ENCODE measurements at places on chromosomes 6 and 20. TPM values are rescaled to one million over a fixed set of nuclear protein-coding genes. Genes with fewer than 3 reads are reported as not detected.
A peak's percentile ranks its signal among the peaks of the same experiment; 100 is the strongest.

DNA sequence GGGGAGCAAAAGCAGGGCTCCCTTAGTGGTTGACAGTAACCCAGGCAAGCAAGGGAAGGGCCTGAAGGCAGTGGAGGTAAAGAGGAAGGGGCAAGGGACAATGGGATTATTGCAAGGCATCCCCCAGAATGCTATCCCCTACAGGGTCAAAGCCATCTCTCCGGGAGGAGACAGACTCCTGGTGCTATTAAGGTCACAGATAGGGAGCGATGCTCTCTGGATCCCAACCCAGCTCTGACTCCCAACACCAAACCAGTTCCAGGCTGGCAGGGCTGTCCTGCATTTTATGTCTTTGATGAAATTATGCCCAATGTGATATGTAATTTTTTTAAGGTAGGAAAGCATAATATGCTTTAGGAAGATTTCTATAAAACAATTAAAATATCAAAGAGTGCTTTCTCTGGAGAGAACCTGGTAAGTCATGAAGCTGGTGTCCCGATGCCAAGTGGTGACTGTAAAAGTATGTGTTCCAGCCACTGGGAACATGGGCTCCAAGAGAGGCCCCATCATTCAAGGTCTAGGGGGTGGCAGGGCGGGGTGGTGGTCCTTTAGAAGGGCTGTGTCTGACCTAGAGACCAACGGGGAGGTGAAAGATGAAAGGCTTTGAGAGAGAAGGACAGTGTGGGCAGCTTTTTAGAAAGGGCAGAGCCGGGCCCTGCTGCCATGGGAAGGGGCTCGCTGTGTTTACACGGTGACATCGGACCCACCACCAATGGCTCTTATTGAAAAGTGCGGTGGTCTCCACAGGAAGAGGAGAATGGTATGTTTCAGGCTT, 276.5 kb downstream of the CDC5L start:
- no peak for DNase-seq

GRCh38 chr6:20211941-20212391, 303 bp downstream of the MBOAT1 start:
- DNase-seq = no peak

Gene KIF25
- not detected for total RNA-seq

Gene SEC23B
- 84.5 TPM for total RNA-seq

GRCh38 chr6:8750627-8751026, 315.3 kb upstream of the SLC35B3 start:
- DNase-seq = no peak

- no peak for DNase-seq
Measured at GRCh38 chr6:71072508-71072907, 115.6 kb upstream of the B3GAT2 start.

DNA sequence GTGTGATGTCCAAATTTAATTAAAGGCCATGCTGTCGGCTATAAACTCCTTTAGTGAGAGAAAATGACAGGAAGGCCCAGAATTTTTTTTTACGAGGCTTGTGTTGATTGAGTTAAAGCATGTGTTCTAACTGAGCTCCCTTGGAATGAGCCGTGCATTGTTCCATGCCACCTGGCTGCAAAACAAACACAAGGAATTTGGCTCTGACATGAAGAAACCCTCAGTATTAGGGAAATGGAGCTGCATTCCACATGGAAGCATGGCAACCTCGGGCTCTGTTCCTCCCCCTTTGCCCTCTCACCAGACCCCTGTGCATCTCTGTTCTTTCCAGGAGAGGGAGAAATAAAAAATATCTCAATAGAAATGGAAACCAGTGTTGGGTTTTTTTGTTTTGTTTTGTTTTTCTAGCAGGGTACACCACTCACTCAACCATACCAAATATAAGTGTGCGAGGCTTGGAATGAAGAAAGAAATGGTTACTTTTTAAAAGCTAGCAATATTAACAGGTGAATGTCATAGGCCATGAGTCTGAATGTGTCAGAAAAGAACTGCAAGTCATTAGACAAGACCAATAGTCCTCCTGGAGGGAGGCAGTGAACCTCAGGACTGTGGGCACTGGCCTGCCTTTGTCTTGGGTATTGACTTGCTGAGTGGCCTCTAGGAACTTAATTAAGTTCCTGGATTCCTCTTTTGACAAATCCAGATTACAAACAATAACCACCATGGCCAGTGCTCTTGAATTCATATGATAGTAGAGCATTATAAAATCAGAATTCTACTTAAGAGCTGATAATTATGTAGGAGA, 935.1 kb downstream of the KIF16B start:
- DNase-seq = peak; percentile 14

DNA sequence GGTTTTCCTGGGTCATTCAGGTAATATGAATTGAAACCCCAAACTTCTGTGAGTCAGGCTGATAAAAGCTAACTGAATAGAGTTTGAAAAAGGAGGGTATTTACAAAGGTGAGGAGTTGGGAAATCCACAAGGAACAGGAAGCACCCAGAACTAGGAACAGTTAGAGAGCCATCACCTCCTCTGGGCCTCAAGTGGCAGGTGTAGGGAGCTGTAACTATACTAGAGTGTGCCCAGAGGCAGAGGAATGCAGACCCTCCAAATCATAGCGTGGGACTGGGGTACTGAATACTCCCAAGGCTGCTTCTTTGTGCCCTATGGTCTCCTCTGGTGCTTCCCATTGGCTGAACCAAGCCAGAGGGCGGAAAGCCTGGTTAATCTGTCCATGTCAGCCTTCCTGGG, 18.3 kb downstream of the TRIM38 start:
- no peak for DNase-seq

DNA sequence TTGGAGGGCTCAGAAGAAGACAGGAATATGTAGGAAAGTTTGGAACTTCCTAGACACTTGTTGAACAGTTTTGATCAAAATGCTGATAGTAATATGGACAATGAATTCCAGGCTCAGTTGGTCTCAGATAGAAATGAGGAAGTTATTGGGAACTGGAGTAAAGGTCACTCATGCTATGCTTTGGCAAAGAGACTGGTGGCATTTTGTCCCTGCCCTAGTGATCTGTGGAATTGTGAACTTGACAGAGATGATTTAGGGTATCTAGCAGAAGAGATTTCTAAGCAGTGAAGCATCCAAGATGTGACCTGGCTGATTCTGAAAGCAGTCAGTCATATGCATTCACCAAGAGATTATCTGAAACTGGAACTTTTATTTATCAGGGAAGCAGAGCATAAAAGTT, 45.1 kb downstream of the FRK start:
- no peak for DNase-seq

GRCh38 chr6:29925727-29926412, 16.5 kb upstream of the HLA-A start:
- no peak for DNase-seq

Gene SEMG1
- not detected for total RNA-seq

Gene KIAA0408
- total RNA-seq = 3.6 TPM

GRCh38 chr6:158061709-158062461, 80.2 kb downstream of the SYNJ2 start:
- DNase-seq = no peak

GRCh38 chr6:106477790-106478189, 117.3 kb downstream of the CRYBG1 start:
- no peak for DNase-seq

GRCh38 chr20:47768016-47768824, 17.1 kb downstream of the SULF2 start:
- DNase-seq = no peak

- DNase-seq = no peak
Measured at GRCh38 chr20:48821261-48821920, 6.4 kb downstream of the PREX1 start.

Gene FNDC1
- total RNA-seq = 1.3 TPM

GRCh38 chr6:166556863-166557322, 29.6 kb downstream of the RAMACL start:
- DNase-seq = peak; percentile 85

- no peak for DNase-seq
Measured at GRCh38 chr20:58698741-58699622, 6.4 kb downstream of the NPEPL1 start.

DNA sequence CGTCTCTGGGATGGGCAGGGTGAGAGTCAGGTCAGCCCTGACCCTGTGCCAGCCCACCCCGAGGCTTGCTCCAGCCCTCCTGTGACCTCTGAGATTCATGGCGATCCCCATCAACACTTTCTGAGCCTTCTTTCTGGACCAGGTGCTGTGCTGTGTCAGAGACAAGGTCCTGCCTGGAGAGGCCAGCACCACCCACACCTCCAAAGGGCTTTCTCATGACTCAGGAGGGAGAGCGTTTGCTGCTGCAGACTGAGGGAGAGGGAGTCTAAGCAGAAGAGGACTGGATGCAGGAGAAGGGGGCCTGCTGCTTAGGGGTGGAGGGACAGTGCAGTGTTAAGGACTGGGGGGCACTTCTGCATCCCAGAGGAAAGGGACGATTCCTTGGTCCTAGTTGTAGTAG, 193.5 kb downstream of the LRFN2 start:
- no peak for DNase-seq

Gene CGA
- total RNA-seq = not detected

- peak; percentile 72 for DNase-seq
Measured at GRCh38 chr6:128511506-128511905, 8.9 kb downstream of the PTPRK start.

DNA sequence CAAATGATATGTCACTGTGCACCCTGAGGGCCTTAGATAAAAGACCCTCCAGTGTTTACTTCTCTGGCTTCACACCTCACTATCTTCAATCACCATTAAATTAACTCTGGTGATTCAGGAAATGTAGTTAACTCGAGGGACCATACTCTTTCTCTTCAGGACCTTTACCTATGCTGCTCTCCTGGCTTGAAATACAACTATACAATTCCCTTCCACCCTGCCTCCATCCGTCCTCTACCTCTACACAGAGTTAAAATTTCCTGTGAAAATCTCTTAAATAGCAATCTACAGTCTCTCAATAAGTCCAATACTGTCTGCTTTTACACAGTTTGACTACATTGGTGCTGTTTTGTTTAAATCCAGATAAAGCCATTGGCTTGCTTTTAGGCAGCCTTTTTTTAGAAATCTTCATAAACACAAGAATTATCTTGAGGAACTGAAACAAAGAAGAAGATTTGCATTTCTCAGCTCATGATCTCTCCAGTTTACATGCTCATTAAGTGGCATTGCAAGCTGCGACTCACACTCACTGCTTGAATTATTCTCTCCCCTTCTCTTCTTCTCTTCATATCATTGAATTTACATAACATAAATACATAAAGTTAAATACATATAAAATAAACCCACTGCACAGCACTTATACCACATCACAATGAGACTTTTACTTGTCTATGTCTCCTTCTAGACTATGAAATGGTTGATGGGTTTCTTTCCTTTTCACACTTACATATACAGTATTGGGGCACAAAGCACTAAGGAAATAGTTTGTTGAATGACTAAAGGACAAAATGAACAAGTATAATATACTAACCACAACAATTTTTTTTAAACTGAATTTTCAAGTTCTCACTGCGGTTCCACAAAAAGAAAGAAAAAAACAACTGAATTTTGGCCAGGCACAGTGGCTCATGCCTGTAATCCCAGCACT, 239.0 kb upstream of the KCNQ5 start:
- no peak for DNase-seq

Gene F13A1
- total RNA-seq = 1.6 TPM

DNA sequence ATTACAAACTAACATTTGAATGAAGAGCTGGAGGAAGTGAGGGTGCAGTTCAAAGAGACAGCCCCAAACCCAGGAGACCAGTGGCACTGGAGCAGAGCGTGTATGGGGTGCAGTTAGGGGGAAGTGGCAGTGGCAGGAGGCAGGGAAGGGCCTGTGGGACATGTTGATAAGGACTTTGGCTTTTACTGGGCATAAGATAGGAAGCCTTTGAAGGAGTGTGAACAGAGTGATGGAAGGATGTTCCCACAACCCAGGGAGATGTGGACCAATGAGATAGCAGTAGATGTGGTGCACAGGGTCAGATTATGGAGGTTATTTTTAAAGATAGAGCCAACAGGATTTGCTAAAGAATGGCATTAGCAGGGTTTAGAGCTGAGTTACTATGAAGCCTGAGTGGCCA, 56.4 kb downstream of the AIG1 start:
- DNase-seq = no peak

DNA sequence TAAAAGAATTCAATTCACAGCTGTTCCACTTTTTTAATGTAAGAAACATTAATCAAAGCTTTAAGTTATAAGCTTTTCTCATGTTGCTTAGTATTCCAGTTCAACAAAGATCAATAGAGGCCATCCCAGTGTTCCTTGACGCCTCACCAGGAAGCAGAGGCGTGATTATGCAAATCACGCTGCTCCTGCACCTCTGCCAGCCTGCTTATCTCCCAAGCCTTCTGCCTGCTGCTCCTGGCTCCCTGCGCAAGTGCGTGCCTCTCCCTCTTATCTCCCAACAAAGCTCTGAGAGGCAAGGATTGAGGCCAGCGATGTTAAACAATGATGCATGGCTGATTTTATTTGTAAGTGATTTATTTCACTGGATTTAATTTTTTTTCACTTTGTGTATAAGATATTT, 42.8 kb downstream of the INSM1 start:
- DNase-seq = no peak

DNA sequence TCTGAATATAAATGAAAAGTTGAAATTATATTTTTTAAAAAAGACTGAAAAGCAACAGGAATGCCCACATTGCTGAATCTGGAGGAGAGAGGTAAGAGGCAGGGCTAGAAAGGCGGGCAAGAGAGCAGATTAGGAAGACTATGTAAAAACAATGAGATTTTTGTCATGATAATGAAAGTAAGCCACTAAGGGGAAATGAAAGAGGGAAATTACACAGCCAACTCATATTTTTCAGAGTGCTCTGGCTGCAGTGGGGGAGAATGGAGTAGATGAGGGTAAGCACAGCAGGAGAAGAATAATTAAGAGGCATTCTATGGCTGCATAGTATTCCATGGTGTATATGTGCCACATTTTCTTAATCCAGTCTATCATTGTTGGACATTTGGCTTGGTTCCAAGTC, 281.9 kb downstream of the PKHD1 start:
- no peak for DNase-seq

DNA sequence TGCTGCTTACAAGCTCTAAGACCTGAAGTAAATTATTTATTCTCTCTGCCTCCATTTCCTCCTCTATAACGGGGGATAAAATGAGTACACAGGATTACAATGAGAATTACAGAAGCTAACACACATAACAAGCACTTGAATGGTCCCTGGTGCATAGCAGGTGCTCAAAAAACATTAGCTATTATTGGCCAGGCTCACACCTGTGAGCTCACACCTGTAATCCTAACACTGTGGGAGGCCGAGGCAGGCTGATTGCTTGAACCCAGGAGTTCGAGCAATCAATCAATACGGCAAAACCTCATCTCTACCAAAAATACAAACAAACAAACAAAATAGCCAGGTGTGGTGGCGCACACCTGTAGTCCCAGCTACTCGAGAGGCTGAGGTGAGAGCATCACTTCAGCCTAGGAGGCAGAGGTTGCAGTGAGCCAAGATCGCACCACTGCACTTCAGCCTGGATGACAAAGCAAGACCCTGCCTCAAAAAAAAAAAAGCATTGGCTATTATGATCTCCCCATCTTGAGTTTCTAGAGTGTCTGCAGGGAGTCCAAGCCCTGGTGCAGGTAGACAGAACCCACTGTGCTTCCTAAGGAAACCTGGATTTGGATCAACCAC, 68.1 kb downstream of the PREX1 start:
- DNase-seq = no peak

All from kidney epithelial cell (primary cell).